ENCODE measurements at places on chromosomes 12 and 14.

- DNase-seq, result no peak
Measured at GRCh38 chr12:2692080-2692479, 102.7 kb upstream of the FKBP4 start.

- no peak for DNase-seq
Measured at GRCh38 chr12:104809251-104809650, 148.8 kb downstream of the SLC41A2 start.

- DNase-seq, result no peak
Measured at GRCh38 chr12:96132819-96133218, 61.4 kb upstream of the ELK3 start.

DNA sequence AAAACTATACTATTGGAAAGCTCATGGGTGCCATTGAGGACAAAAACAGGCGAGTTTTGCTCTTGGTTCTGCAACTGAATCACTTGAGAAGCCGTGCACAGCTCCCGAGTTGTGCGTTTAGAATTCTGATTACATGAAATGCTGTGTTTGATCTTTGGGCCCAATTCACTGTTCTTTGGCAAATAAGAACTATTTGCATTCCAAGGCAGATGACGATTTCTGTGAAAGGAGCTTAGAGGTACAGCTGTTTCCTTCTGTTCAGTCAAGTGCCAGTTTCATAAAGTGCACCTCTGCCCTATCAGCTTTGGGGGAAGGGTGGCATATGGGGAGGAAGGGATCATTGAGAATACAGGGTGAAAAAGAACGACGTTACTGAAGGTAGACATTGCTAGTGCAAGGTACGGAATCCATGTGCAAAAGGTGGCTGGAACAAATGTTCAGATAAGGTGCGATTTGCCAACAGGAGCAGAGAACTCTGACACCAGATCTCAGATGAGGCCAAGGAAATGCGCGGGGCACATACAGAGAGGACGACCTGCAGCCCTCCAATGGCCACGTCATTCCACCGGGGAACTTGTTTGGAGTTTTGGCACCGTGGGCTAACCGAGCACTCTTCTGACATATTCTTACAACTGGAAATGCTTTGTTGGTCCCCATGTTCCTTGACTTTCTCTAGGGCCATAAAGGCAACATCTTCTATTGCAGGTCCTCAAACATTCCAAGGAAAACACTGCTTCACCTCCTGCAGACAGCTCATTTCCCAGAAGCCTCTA is 30.1 kb downstream of the TCHP start:
- DNase-seq, result no peak

GRCh38 chr12:52543985-52544883 is 8.7 kb downstream of the KRT71 start:
- no peak for DNase-seq

DNA sequence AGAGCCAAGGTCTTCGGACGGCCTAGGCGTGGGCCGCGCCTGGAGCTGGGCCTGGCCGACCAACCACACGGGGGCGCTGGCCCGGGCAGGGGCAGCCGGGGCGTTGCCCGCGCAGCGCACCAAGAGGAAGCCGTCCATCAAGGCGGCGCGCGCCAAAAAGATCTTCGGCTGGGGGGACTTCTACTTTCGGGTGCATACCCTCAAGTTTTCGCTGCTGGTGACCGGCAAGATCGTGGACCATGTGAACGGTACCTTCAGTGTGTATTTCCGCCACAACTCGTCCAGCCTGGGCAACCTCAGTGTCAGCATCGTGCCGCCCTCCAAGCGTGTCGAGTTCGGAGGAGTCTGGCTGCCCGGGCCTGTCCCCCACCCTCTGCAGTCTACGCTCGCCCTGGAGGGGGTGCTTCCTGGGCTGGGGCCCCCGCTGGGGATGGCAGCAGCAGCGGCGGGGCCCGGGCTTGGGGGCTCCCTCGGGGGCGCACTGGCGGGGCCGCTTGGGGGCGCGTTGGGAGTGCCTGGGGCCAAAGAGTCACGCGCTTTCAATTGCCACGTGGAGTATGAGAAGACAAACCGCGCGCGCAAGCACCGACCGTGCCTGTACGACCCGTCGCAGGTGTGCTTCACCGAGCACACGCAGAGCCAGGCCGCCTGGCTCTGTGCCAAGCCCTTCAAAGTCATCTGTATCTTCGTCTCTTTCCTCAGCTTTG is 4.4 kb upstream of the SHMT2 start:
- no peak for DNase-seq

DNA sequence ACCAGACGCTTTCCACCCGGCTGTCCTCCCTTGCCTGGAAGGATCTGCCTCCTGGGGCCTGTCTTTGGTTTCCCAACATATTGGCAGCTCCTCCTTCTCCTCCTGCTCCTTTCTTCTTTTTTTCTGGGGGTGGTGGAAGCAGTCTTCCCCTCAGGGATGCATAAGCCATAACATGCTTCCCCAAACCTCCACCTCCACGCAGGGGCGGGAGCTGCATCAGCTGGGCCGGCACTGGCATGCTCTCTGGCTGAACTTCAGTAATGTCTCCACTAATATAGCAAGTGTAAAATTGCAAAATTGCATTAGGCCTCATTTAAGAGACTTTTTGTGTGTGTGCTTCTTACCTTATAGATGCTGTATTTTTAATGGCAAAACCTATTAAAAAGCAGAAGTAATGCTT is 58.6 kb downstream of the GLT1D1 start:
- no peak for DNase-seq

DNA sequence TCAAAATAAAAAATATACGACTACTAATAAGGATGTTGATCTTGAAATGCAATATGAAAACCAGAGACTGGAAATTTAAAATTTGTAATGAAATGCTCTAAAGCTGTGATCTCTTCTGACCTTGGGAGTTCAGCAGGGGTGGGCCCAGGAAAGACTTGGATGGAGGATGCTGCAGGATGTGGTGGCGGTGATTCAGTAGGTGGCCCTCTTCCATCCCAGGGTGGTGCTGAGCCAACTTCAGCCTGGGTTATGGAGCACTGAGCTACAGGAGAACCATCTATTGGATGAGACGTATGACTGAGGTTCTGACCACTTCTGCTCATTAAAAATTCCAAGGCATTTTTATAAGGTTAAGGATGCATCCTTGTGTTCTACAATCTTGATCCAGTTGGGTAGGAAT is 6.9 kb upstream of the PDE3A start:
- no peak for DNase-seq

DNA sequence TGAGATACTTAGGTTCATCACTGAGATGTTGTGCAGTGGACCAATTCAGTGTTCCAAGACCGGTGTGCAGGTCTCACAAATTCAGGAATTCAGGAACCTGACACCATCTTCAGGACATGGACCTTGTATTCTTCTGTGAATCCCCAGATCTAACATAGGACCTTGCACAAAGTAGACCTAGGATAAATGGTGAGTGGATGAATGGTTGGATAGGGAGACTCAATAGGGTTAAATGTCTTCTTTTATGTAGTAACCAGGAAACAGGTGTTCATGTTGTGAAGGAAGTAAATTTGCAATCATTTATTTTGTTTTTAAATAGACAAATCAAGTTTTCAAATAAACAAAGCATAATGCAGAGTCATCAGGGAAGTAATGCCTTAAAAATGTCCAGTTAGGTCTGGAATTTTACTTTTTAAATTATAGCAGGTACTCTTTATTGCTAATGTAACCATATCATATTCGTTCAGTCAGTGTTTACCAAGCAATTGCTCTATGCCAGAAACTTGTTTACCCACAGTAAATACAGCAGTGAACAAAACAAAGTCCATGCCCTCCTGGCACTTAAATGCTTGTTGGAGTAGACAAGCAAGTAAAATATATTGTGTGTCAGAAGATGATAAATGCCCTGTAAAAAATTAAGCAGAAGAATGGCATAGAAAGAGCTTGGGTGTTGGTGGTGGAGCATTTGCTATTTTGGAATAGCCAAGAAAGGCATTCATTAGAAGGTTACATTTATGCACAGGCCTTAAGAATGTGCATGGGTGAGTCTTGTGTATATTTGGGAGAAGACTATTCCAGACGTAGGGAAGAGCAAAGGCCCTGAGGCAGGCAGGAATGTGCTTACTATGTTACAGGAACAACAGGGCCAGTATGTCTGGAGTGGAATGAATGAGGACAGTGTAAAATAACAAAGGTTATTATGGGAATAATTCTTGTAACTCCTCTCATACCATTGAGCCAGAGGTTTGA is 26.3 kb downstream of the RXYLT1 start:
- DNase-seq, result no peak

GRCh38 chr12:123049398-123050240 is 69.1 kb downstream of the ARL6IP4 start:
- no peak for DNase-seq

- no peak for DNase-seq
Measured at GRCh38 chr14:21093769-21094681, 4.4 kb downstream of the ZNF219 start.

DNA sequence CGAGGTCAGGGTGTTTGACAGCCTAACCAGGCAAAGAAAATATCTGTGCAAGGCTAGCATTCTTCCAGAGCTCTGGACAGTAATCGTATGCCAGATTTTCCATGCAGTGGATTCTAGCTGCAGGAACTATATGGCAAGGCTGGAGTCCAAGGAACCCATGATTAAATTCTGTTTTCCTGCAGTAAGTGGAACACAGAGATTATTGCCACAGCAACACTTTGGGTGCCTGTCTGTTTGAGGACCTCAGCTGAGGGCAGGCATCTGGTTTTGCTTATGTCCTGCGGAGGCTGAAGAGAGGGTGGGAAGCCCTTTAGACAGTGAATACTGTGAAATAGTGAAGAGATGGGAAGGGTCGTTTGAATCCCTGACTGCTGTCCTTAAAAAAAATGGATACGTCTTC is 104.4 kb downstream of the DAD1 start:
- peak; percentile 53 for DNase-seq

DNA sequence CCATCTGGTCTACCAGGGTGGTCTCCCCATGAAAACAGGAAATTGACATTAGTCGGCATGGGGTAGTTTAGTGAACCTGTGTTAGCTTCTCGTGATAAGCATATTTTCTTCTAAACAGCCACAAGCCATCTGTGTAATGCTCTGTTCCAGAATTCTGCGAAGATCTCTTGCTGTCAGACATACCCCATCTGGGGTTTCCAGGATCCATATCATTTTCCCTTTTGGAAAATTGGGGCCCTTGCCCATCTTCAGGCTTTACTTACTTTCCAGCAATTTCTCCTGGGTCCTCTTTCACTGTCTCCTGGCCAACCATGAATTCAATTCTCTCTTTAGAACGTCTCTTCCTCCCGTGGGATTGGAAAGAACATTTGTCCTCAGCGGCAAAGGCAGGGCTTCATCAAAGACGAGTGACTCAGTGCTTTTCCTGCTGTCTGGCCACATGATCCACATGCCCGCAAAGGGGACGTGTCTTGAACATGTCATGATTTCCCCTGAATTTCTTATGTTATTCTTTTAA is 21.4 kb upstream of the NCOR2 start:
- DNase-seq, result peak; percentile 79

DNA sequence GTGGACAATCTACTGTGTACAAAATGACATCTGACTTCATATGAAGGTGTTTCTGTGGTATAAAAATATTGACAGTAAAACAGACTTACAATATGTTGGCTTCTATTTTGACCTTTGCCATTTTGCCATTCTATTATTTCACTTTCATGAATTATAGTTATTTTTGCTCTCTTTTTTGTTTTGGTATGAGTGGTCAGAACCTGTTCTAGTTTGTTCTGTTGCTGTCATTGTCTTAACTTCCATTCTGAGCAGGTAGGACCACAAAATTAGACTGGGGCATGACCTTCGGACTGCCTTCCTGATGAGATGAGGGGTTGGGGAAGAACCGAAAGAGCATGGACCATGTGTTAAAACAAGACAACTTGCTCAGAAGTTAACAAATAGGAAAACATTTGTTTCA is 36.5 kb upstream of the IFNG-AS1 start:
- no peak for DNase-seq

GRCh38 chr14:66802962-66803361 is 295.0 kb downstream of the GPHN start:
- DNase-seq, result no peak

DNA sequence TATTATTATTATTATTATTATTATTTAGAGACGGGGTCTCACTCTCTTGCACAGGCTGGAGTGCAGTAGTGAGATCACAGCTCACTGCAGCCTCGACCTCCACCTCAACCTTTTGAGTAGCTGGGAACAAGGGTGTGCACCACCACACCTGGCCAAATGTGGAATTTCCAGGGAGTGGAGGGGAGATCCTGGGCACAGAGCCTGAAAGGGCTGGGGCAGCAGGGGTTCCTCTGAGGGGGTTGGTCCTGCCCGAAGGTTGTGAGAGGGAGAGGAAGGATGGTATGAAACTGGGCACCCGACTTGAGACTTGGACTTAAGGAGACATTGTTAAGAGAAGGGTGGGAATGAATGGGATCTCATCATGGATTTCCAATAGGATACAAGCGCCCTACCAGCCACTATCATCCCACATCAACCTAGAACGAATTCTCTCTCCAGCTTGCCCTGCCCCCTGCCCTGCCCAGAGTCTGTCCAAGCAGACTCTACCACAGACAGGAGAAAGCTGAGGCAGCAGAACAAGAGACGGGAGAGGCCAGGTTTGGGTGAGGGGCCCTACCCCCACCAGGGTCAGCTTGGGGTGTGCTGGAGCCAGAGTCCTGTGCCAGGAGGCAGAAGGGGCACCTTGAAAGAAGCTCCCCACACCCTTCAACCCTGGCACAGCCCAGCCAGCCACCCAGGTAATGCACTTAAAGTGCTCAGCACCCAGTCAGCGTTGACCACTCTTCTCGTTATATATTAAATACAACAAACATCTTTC is 2.4 kb upstream of the DYNC1H1 start:
- DNase-seq, result no peak

- peak; percentile 59 for DNase-seq
Measured at GRCh38 chr12:538731-539539, 79.2 kb downstream of the B4GALNT3 start.

DNA sequence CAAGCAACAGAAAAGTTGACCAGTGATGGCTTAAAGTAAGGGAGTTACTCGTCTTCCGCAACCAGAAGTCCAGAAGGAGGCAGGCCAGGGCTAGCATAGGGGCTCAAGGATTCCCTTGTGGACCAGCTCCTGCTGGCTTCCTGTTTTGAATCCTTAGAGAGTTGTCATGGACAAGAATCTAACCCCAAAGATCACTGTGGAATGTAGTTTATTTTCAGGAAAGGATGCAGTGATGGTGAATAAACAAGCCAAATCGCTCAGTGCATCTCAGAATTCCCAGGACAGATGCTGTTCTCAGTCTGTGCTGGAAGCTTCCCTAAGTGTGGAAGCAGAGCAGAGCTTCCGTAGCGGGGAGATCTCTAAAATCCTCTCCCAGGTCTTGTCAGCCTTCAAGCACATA is 311.3 kb downstream of the C12orf75 start:
- no peak for DNase-seq

DNA sequence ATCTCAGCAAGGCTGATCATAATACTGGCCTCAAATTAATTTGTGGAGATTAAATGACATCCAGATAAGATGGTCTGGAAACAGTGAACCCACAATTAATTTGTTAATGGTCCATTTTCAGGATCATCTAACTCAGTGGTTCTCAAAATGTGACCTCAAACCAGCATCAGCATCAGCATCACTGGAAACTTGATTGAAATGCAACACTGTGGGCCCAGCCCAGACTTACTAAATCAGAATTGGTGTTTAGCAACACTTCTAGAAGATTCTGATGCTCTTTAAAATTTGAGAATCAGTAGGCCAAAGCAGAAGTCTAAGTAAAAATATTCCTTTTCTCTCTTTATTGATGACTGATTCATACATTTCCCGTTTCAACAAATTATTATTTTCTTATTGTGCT is 10.7 kb upstream of the KRT82 start:
- DNase-seq, result no peak

Measured in fibroblast of pulmonary artery (primary cell).